ENCODE measurements at places on chromosomes 6 and 20. TPM values are rescaled to one million over a fixed set of nuclear protein-coding genes. Genes with fewer than 3 reads are reported as not detected.

TXNDC5 gene
- 177 TPM for total RNA-seq

GGTLC1 gene
- 0.18 TPM for total RNA-seq

DDR1 gene
- total RNA-seq = 95.2 TPM

ECHDC1 gene
- 81.9 TPM for total RNA-seq

TCF15 gene
- total RNA-seq = not detected

HLA-DRB1 gene
- total RNA-seq = 1.1 TPM

HSPA12B gene
- 0.21 TPM for total RNA-seq

TMEM63B gene
- total RNA-seq = 54.1 TPM

DAAM2 gene
- total RNA-seq = not detected

ZBTB9 gene
- total RNA-seq = 17.6 TPM

PCSK2 gene
- not detected for total RNA-seq

C6orf58 gene
- not detected for total RNA-seq

SOX18 gene
- 18.7 TPM for total RNA-seq

FAM217A gene
- total RNA-seq = not detected

PTCHD4 gene
- not detected for total RNA-seq

PKIB gene
- total RNA-seq = 1.1 TPM

ALDH8A1 gene
- not detected for total RNA-seq

ARMH2 gene
- total RNA-seq = not detected

ADGRF5 gene
- total RNA-seq = 0.18 TPM

OVOL2 gene
- total RNA-seq = 0.77 TPM

ZC2HC1B gene
- total RNA-seq = not detected

PREX1 gene
- total RNA-seq = 20.0 TPM

ACTL10 gene
- not detected for total RNA-seq

PROKR2 gene
- total RNA-seq = not detected

Measured in Panc1 (cell line).